ENCODE measurements at places on chromosomes 13 and 19. TPM values are rescaled to one million over a fixed set of nuclear protein-coding genes. Genes with fewer than 3 reads are reported as not detected.

GRCh38 chr19:57776764-57777296 is 7.4 kb downstream of the ZNF586 start:
- no peak for DNase-seq

DNA sequence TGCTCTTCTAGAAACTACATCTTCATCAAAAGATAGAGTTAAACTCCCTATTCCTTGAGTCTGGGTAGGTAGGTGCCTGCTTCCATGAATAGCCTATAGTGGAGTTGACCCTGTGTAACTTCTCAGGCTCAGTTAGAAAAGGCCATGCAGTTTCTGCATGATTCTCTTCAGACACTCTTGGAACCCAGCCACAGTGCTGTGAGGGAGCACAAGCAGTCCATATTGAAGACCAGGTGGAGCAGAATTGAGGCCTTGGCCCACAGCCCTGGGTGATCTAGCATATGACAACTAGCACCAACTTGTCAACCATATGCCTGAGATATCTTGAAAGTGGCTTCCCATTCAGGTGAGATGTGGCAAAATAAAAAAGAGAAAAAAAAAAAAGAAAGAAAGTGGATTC is 10.3 kb upstream of the PAN3 start:
- DNase-seq: no peak

DNA sequence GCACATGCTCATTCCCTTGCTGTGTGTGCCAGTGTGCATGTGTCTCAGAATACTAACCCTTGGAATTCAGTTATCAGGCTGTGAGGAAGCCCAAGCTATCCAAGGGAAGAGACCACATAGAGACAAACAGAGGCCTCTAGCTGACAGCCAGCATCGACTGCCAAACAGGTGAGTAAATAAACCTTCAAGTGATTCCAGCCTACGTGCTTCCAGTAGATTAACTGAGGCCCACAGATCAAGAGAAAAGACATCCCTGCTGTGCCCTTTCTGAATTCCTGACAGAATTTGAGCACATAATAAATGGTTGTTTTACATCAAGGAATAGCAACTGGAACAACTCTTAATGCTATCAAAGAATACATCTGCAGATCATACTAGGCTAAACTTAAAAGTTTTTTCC is 17.5 kb downstream of the ZC3H13 start:
- no peak for DNase-seq

GRCh38 chr13:50493683-50494082 is 349.8 kb downstream of the DLEU7 start:
- DNase-seq: no peak

The GZMM gene
- total RNA-seq: 0.32 TPM

DNA sequence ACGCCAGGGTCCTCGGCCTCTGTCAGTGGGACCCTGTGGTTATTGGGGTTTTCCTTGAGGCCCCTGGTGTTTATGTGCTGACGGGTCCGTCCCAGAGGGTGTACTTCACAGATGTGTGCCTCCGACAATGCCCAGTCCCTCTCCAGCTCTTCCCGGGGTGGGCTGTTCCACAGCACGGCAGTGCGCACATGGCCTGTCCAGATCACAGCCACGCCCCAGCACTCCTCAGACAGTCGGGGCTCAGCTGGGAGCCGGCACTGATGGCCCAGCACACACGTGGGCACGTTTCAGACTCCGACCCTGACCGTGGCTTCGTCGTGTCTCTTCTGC is 16.9 kb upstream of the F7 start:
- peak; percentile 28 for DNase-seq

GRCh38 chr13:112702341-112702985 is 12.6 kb downstream of the ATP11A start:
- no peak for DNase-seq

The ZNF99 gene
- total RNA-seq: 0.05 TPM

- DNase-seq: no peak
These were observed 40.3 kb upstream of the USPL1 start for GRCh38 chr13:30577401-30577852.

The CRX gene
- total RNA-seq: not detected

GRCh38 chr13:26985285-26985878 is 186.2 kb downstream of the USP12 start:
- peak; percentile 47 for DNase-seq

DNA sequence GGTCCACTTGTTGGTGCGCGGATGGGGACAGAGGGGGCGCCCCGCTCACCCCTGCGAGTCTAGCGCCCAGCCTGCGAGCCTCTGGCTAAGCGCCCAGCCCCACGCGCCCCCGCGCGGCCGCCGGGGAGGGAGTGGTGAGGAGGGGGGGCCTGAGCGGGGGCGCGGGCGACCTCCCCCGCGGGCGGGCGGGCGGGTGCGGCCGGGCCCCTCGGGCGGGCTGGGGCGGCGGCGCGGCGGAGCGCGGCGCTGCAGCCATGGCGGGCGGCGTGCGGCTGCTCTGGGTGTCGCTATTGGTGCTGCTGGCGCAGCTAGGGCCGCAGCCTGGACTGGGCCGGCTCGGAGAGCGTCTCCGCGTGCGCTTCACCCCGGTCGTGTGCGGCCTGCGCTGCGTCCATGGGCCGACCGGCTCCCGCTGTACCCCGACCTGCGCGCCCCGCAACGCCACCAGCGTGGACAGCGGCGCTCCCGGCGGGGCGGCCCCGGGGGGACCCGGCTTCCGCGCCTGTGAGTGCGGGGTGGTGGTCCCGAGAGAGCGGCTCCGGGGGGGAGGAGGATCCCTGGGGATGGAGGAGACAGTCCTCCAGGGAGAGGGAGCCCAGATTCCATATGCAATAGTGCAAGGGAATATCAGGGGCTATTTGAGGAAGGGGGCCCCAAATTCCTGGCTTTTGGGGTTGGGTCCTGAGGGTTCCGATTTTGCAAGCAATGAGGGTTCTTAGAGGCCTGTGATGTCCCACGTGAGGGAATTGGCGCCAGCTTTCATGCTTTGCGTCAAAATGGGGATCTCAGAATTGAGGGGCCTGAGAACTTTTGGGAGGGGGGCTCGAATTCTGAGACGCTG is at the start of gene LTBP4:
Gene LTBP4, plus strand, starts transcription at position 236 of the 841 bp plus-strand sequence. Its CDS starts 19 bp downstream, at position 255.
- peak; percentile 84 for DNase-seq
